AG04449 (cell line): ENCODE measurements at places on chromosomes 13 and 19.

DNA sequence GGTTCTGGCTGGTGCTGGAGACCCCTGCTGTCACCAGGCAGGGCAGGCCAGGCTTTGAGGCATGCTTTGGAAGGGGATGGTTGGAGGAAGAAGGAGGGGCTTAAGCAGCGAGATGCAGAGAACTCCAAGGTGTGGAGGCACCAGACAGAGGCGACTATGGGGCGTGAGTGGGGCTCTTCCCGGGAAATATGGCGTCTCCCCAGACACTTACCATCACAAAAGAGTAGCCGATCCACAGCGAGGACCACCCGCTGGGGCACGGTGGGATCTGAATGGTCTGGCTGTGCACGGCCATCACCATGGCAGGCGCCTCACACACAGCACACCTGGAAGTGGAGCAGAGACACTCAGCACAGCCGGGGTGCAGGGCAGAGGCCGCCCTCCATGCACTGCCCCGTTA is 151.9 kb downstream of the COL4A1 start:
- no peak for DNase-seq

GRCh38 chr19:57620673-57621348 is 6.8 kb downstream of the ZNF134 start:
- DNase-seq, result no peak

GRCh38 chr13:49927755-49928154 is 8.4 kb downstream of the SPRYD7 start:
- DNase-seq, result peak; percentile 65

GRCh38 chr13:39201180-39201579 is 162.9 kb downstream of the NHLRC3 start:
- no peak for DNase-seq

DNA sequence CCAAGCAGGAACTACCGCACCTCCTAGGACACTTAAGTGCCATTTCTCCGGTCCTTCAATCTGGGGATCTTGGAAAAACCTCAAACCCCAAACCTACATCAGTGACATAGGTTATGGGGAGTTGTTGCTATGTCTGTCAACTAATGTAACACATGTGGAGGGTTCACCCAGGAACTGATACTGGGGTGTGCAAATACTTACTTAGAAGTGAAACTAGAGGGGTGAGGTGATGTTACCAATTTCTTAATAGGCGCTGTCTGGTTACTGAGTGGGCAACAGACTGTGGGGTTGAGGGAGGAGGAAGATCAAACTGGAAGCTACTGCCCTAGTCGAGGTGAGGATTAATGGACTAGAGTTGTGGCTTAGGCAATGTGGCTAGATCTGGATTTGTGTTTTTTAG is 1.9 kb downstream of the ZNF586 start:
- no peak for DNase-seq

DNA sequence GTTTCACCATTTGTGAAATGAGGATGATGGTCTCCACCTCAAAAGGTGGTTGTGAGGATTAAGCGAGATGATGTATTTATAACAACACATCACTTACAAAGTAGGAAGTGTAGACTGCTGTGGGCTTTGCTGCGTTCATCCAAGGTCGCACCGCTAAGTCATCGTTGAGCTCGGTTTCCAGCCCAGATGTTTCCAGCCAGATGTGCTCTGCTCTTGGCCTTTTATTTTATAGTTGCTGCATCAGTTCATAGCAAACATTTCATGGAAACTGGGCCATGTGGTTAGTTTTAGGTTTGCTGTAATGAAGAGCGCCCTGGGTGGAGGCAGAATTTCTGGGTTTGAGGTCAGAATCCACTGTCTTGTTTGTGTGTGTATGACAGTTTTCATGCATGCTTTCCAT is 76.5 kb upstream of the RNF113B start:
- DNase-seq, result no peak

GRCh38 chr13:44906713-44907112 is 82.6 kb downstream of the NUFIP1 start:
- DNase-seq, result no peak

DNA sequence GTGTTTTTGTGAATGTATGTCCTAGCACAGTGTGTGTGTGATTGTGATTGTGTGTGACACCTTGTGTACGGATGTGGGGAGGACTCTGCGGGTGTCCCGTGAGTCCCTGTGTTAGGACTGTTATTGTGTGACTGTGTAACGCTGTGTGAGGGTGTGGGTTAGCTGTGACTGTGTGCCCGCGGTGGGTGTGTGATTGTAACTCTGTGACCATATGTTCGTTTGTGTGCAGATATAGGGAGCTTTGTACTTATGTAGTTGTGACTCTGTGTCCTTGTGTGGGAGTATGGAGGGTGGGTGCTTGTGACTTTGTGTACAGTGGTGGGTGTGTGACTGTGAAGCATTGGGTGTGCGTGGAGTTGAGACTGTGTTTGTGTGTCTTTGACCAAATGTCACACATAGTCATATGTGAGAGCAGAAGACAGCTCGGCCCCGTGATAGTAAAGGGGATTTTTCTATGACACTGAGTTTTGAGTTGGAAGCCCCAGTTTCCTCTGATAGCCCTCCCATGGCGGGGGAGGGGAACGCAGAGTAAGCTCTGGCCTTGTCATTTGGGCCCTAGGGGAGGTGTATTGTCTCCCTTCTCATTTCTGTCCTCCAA is 949 bp upstream of the ZNF260 start:
- no peak for DNase-seq

- no peak for DNase-seq
These were observed at the start of gene LHFPL6 for GRCh38 chr13:39602614-39603366. Gene LHFPL6, minus strand, starts transcription at chr13:39603193.

DNA sequence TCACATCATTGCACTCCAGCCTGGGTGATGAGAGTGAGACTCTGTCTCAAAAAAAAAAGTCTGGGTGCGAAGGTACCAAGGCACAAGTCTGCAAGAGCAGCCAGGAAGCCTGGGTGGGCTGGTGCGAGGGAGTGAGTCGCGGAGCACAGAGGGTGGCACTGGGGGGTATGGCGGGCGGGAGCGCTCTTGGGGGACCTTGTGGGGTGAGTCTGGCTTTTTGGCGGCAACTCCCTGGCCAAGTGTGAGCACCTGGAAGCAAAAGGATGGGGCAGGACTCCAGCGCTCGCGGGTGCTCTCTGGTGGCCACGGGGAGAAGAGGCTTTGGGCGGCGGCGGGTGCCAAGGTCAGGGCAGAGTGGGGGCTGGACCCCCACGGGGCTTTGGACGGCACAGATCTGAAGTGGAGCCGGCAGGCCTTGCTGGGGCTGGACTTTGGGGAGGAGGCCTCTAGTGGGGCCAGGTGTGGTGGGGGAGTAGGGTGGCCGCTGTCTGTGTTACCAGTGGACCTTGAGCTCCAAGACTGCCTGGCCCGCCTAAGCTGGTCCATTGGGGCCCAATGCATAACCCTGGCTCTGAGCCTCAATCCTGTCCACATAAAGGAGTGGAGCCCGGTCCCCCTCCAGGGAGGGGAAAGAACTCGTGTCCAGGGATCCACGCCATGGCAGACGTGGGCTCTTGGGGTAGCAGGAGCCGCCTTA is 1.6 kb downstream of the P2RY11 start:
- DNase-seq, result no peak

DNA sequence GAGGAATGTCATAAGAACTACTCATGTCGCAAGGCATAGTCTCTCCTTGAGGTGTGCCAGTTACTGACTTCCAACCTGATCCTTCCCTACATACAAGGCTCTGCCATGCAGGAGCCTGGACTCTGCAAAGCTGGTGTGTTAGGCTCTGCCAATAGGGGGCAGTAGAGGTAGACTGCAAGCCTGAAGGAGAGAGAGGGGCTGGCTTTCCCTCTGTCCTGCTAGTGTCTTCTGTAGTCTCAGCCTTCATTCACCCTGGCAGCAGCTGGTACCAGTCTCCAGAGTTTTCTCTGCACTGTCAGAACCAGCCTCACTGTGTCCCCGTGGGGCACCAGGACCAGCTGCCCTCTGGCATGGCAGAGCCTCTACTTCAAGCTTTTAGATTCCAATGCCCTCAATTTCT is 14.5 kb downstream of the SHISA2 start:
- no peak for DNase-seq

DNA sequence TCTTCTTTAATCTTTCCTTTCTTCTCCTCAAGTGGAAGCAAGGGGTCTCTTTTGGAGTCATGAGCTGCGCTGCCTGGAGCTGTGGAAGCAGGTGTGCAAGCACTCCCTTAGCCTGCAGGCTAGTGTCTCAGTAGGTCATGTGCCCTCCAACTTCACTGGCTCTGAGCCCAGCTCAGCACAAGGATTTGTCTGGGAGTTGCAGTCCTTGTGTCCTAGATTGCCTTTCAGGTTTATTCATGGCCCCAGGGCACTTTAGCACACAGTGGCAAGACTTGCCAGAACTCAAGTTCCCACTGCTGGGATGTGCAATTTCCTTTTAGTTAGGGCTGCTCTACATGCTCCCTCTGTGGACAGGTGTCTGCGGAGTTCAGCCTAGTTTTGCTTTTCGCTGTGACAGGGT is 211.7 kb downstream of the LIG4 start:
- no peak for DNase-seq

GRCh38 chr19:35509018-35509652 is 4.3 kb downstream of the DMKN start:
- no peak for DNase-seq

DNA sequence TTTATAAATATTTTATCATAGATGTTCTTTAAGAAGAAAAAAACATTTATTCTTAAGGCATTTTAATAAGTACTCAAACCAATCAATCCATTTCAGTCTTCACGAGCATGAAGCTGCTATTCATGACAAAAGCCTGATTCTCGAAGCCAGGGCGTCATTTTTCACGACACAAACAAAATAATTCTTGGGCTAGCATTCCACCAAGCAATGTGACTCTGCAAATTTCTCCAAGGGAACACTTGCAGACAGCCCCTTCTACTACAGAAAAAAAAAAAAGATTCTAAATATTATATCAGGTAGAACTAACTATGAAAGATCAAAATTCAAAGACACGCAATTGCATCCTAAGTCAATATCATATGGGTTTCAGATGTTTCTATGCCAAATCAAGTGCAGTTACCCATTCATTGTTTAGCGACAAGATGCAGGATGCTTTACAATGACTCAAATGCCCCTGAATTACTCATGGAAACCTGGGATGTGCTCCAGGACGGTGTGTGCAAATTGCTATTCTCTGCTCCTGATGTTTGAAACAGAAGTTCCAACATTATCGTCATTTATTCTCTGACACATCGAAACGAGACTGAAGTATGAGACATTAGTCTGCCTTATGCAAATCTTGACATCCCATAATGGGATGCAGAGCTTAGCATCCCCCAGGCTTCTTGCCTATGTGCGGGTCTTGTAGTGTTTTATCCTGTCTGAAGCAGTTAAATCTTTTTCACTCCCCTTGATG is 517.7 kb downstream of the MYO16 start:
- no peak for DNase-seq

GRCh38 chr13:42600943-42601342 is 27.0 kb downstream of the TNFSF11 start:
- no peak for DNase-seq

GRCh38 chr13:46586751-46587514 is 34.0 kb downstream of the LRCH1 start:
- DNase-seq, result no peak

GRCh38 chr19:5119297-5119998 is 150.5 kb downstream of the KDM4B start:
- no peak for DNase-seq

DNA sequence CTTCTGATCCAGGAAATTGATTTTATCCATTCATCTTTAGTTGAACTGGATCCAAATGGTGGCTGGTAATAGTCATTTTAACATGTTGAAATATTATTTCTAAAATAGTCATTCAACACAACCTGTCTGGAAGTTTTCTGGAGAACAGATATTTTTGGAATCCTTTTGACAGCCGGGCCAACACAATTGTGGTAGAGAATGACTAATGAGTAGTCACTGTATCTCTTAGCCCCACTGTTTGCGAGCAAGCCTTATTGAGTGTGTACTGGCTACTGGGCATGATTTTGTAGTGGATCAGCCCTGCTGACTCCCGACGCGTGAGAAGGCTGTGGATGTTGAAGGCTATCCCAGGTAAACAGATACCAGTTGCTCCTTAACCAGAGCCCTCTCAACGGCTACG is 383.4 kb downstream of the ZNF536 start:
- no peak for DNase-seq

DNA sequence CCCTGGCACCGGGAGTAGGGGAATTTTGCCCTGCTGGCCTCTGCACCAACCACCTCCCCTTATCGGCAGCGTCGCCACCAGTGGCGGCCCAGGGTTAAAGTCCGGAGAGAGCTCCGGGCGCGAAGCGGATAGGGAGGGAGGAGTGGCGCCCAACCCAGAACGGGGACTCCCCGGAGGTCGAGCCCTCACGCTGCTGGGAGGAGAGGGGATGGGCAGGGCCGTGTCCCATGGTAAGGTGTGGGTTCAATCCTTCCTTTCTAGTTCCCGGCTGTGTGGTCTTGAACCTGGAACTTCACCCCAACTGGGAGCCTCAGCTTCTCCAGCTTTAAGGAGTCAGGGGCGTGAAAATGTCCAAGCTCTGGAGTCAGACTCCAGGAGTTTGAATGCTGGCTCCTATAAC is 23.3 kb upstream of the BCL3 start:
- DNase-seq, result no peak

GRCh38 chr13:110341445-110342244 is 34.6 kb downstream of the COL4A2 start:
- DNase-seq, result no peak

DNA sequence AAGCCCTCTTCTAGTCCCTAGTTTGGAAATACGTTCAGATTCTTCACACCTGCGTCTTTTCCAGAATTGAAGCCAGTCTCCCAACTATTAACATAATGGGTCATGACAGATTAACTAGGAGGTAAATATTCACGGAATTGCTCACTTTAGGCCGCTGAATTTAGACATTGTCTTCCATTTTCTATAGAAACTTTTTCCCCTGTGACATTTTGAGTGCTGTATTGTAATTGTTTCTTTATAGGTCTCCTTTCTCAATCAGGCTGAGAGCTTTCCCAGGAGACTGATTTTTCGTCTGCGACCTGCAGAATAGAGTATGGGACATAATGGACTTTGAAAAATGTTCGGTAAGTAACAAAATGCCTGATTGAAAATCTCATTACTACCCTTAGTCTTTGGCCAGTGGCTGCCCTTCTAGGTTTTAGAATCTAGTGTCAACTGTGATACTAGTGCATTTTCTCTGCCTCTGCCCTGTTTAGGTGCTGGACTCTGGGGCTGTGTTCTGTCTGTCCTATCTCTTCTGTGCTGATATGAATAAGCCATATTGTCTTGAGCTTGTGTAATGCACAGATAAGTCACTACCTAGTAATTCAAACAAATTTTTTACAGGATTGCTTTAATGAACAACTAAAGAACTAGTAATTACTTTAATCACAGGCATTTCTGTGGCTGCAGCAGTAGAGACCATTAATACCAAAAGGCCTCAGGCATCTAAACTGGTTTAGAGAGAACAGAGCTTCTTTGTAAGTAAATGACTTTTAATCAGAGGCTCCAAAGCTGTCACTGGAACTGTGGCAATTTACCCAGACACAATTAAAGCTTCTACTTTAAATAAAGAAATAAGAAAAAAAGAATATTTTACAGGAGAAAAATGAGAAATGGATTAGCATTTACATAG is 122.4 kb upstream of the FREM2 start:
- DNase-seq, result no peak

DNA sequence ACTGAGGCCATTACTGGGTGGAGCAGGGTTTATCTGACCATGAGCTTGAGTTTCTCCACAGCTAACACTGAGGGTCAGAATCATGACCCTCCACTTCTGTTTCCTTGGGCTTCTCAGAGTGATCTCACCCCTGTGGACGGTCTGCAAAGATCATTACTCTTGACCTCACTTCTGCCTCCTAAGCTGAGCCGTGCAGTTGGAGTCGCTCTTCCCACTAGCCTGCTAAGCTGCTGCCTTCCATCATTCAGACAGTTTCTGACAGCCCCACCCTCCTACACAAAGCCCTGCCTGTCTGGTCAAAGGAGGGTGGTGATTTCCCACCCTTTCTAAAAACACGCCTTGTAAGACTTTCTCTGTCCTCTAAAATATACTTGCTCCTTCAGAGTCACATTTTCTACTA is 9.3 kb upstream of the FRY start:
- DNase-seq, result no peak
